Hepatocyte (in vitro differentiated cells): ENCODE measurements at places on chromosomes 11 and 22. TPM values are rescaled to one million over a fixed set of nuclear protein-coding genes. Genes with fewer than 3 reads are reported as not detected.

GRCh38 chr11:118343248-118343647 is 743 bp upstream of the CD3D start:
- no peaks in the 10 kb centered on the region for H3K27me3 ChIP-seq
- H3K4me1 ChIP-seq: peaks cover 9% of the 10 kb centered on the region
- H3K36me3 ChIP-seq: no peaks in the 10 kb centered on the region
- H3K27ac ChIP-seq: no peak overlapping the region
- no peak for DNase-seq

DNA sequence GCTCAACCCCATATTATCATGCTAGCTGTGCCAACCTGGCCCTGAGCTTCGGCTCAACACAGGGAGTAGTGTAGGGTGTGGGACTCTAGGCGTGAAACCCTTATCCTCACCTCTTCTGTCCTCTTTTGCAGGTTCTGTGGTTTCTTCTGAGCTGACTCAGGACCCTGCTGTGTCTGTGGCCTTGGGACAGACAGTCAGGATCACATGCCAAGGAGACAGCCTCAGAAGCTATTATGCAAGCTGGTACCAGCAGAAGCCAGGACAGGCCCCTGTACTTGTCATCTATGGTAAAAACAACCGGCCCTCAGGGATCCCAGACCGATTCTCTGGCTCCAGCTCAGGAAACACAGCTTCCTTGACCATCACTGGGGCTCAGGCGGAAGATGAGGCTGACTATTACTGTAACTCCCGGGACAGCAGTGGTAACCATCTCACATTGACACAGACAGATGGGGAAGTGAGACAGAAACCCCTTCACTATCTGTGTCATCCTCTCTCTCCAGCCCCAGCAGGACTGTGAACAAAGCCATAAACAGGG is 76.4 kb downstream of the GGTLC2 start:
- H3K36me3 ChIP-seq: no peaks in the 10 kb centered on the region
- H3K4me1 ChIP-seq: no peaks in the 10 kb centered on the region
- no peak for DNase-seq
- no peak overlapping the region for H3K4me3 ChIP-seq

The CRACR2B gene
- 33.2 and 39.7 TPM in 2 replicates for polyA plus RNA-seq

The FIBIN gene
- polyA plus RNA-seq: 25.2 and 36.5 TPM in 2 replicates

- H3K36me3 ChIP-seq: no peaks in the 10 kb centered on the region
- no peaks in the 10 kb centered on the region for H3K27me3 ChIP-seq
- H3K4me3 ChIP-seq: no peak overlapping the region
- no peak for DNase-seq
Measured at GRCh38 chr11:41254966-41255365, 204.5 kb downstream of the LRRC4C start.

DNA sequence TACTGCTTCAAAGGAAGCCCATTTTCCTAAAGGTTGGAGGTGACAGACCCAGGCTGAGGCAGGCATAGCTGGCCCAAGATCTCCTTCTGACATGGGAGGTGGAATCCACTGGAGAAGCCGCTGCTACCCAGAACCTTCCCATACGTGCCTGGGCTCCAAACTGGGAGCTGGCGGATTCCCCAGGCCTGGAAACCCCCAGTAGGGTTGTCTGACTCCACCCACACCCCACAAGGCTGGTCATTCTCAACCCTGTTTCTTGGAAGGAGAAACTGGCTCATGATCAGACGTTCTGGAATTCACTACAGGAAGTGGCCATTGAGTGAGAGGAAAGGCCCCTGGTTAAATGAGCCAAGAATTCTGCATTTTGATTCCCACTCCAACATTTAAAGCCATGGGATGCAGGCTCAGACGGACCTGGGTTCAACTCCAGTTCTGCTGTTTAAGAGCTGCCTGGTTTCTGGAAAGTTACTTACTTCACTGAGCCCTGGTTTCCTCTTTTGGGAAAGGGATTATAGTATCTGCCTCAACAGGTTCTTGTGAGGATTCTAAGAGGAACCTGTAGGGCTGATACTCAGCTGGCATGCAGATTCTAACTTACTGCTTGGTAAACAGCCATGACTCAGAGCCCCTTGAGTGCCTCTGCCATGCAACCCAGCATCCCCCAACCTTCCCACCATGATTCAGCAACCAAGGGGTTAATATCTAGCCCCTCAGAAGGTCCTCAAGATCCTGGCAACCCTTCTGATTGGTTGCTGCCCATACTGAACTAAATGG is 19.4 kb upstream of the TSKU start:
- no peaks in the 10 kb centered on the region for H3K36me3 ChIP-seq
- no peak overlapping the region for H3K4me3 ChIP-seq
- H3K27ac ChIP-seq: no peak overlapping the region
- no peaks in the 10 kb centered on the region for H3K27me3 ChIP-seq
- peaks cover 24% of the 10 kb centered on the region for H3K4me1 ChIP-seq

- no peaks in the 10 kb centered on the region for H3K4me1 ChIP-seq
- H3K27me3 ChIP-seq: no peaks in the 10 kb centered on the region
- DNase-seq: no peak
- H3K4me3 ChIP-seq: no peak overlapping the region
Measured at GRCh38 chr11:133635244-133635739, 103.0 kb upstream of the OPCML start.

- no peaks in the 10 kb centered on the region for H3K36me3 ChIP-seq
- DNase-seq: no peak
- H3K27ac ChIP-seq: no peak overlapping the region
- no peaks in the 10 kb centered on the region for H3K27me3 ChIP-seq
- H3K4me1 ChIP-seq: no peaks in the 10 kb centered on the region
- H3K4me3 ChIP-seq: no peak overlapping the region
Measured at GRCh38 chr11:93572171-93572570, 29.0 kb upstream of the SMCO4 start.

The APOA1 gene
- polyA plus RNA-seq: 5,326 and 7,624 TPM in 2 replicates

GRCh38 chr11:92313784-92314183 is 89.2 kb downstream of the FAT3 start:
- no peak overlapping the region for H3K4me3 ChIP-seq
- no peaks in the 10 kb centered on the region for H3K36me3 ChIP-seq
- no peak overlapping the region for H3K27ac ChIP-seq
- peaks cover 1% of the 10 kb centered on the region for H3K4me1 ChIP-seq
- no peak for DNase-seq

The PATE3 gene
- not detected in 2 replicates for polyA plus RNA-seq

- no peaks in the 10 kb centered on the region for H3K36me3 ChIP-seq
- no peak overlapping the region for H3K4me3 ChIP-seq
- no peaks in the 10 kb centered on the region for H3K27me3 ChIP-seq
- peaks cover 7% of the 10 kb centered on the region for H3K4me1 ChIP-seq
- no peak for DNase-seq
- no peak overlapping the region for H3K27ac ChIP-seq
Measured at GRCh38 chr22:38193580-38193979, 8.2 kb upstream of the MAFF start.

The KDM4D gene
- 0.46 and 1.3 TPM in 2 replicates for polyA plus RNA-seq

The C1QTNF5 gene
- polyA plus RNA-seq: 18.0 and 23.6 TPM in 2 replicates

- DNase-seq: no peak
- no peaks in the 10 kb centered on the region for H3K36me3 ChIP-seq
- peaks cover 6% of the 10 kb centered on the region for H3K4me1 ChIP-seq
- H3K27ac ChIP-seq: no peak overlapping the region
- no peak overlapping the region for H3K4me3 ChIP-seq
Measured at GRCh38 chr22:48719978-48720661, 1107.6 kb downstream of the BRD1 start.

The OR52H1 gene
- polyA plus RNA-seq: not detected in 2 replicates

DNA sequence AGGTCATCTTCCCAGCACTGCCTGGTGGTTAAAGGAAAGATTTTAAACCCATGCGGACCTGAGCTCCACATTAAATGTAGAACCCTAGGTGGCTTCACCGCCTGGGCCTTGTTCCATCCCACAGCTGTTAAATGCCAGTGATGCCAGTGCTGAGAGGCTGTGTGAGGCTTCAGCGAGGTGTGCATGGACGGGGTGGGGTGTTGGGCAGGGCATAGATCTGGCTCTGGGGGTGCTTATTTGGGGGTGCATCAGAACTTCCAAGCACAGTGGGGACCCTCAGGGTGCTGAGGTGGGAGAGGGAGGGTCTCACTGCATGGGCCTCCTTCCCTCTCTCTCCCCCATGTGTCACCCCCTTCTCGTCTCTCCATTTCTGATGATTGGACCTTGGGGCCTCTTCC is 90.1 kb upstream of the B3GAT1 start:
- H3K36me3 ChIP-seq: no peaks in the 10 kb centered on the region
- DNase-seq: no peak
- H3K27me3 ChIP-seq: no peaks in the 10 kb centered on the region

DNA sequence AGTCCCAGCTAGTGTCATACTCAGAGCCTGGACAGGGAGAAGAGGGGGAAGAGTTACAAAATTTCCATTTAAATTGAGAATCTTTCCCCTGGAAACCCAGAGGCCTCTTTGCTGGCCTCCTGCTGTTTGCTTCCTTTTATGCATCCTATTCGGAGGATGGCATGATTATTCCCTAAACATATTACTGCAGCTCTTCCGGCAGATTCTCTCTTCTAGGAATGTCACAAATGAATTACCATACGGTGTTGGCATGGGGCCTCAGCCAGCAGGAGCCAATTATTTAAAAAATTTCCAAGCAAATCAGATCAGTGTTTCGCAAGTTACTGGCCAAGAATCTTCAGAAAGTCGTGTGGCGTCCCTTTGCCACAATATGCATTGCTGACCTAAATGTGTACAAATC is 326.7 kb upstream of the NCAM1 start:
- no peaks in the 10 kb centered on the region for H3K4me1 ChIP-seq
- no peak for DNase-seq
- no peak overlapping the region for H3K4me3 ChIP-seq
- H3K27ac ChIP-seq: no peak overlapping the region

The OR6T1 gene
- not detected in 2 replicates for polyA plus RNA-seq

The HEPN1 gene
- not detected in 2 replicates for polyA plus RNA-seq

DNA sequence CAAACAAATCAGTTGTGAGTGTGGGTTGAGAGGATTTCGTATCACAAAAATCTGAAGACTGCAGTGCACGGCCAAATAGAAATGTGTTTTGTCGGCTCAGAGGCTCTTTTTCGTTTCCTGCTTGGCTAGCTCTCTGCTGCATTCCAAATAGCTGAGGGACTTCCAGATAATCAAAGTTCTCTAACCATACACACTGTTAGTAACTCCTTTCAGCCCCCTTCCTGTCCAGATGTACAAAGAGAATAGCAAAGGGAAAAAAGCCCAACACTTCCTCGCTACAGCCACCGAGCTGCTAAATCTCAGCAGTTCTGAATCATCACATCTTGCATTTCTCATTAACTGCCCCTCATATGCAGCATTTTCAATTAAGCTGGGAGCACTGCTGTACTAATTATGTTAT is 203.1 kb downstream of the TENM4 start:
- H3K4me1 ChIP-seq: peaks cover 31% of the 10 kb centered on the region
- no peaks in the 10 kb centered on the region for H3K36me3 ChIP-seq
- no peaks in the 10 kb centered on the region for H3K27me3 ChIP-seq
- no peak overlapping the region for H3K4me3 ChIP-seq

DNA sequence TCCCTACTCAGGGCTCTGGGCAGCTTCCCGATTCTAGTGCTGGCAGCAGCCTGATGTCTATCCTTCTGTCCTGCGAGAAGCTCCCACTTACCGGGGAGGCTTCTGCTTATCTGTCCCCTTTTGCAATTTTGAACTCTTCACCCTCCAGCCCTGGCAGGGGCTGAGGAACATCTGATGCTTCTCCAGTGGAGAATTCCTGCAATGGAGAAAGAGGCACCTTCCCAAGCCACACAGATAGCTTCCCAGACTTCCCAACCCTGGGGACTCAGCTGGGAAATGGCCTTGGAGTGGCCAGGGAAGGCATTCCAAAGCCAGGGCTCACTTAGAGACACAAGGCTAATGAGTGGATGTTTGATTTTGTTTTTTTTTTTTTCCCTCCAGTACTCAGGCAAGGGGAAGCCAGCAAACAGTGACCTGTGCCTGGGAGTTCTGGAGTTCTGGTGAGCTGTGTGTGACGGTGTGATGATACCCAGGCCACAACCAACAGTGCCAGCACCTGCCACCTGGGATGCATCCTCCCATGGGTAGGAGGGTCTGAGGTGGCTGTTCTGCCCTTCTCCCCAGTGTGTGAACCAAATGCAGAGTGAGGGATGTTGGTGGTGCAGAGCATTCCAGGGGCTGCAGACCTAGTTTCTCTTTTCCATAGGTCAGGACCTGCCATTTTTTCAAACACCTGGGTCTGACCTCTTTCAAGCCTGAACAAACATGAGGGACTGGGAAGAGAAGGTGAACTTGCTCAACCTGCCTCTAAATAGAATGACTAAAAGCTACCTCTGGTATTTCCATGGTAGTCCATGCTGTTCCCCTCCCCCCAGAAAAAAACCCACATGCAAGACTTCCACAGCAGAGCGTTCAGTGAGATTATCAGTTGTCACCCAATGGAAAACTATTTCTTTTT is 95.1 kb downstream of the CCDC81 start:
- no peaks in the 10 kb centered on the region for H3K36me3 ChIP-seq
- DNase-seq: no peak
- no peaks in the 10 kb centered on the region for H3K27me3 ChIP-seq

The CD248 gene
- polyA plus RNA-seq: 210 and 250 TPM in 2 replicates

- H3K27ac ChIP-seq: no peak overlapping the region
- no peaks in the 10 kb centered on the region for H3K4me1 ChIP-seq
- H3K4me3 ChIP-seq: no peak overlapping the region
- DNase-seq: no peak
- H3K36me3 ChIP-seq: no peaks in the 10 kb centered on the region
Measured at GRCh38 chr11:23723861-23724260, 773.0 kb upstream of the LUZP2 start.

GRCh38 chr11:31921081-31921480 is 110.0 kb upstream of the PAX6 start:
- no peak overlapping the region for H3K4me3 ChIP-seq
- DNase-seq: no peak
- H3K36me3 ChIP-seq: no peaks in the 10 kb centered on the region

- H3K27ac ChIP-seq: no peak overlapping the region
- no peaks in the 10 kb centered on the region for H3K36me3 ChIP-seq
- H3K4me3 ChIP-seq: no peak overlapping the region
- H3K27me3 ChIP-seq: peaks cover 16% of the 10 kb centered on the region
Measured at GRCh38 chr11:114820621-114821020, 142.3 kb downstream of the NXPE2 start.

DNA sequence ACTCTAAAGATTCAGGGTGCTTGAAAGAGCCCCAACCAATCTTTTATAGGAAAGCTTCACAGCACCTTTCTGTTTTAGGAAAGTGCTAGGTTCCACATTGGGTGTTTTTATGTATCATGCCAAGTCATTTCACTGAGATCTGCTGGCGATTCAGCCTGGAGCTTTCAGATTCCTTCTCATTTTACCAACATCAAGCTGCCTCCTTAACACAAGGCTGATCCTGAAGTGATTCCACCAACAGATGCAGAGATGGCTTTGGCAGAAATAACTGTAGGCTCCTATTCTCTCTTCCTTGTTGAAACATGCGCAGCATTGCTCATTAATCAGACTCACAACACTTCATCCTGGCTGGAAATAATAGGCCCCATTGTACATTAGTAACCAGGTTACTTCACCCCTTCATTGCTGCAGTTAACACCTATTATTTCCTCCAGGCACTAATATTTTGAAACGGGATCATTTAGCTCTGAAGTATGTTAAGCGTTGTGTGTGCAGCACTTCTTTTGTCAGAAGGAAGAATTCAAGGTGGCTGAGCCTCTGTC is 89.0 kb downstream of the OPCML start:
- H3K27me3 ChIP-seq: no peaks in the 10 kb centered on the region
- H3K27ac ChIP-seq: no peak overlapping the region
- H3K4me3 ChIP-seq: no peak overlapping the region
- DNase-seq: no peak
- H3K4me1 ChIP-seq: no peaks in the 10 kb centered on the region

The OR56A1 gene
- polyA plus RNA-seq: not detected in 2 replicates

The ADSL gene
- polyA plus RNA-seq: 54.8 and 66.1 TPM in 2 replicates
